ENCODE measurements at places on chromosomes 12 and 14.

DNA sequence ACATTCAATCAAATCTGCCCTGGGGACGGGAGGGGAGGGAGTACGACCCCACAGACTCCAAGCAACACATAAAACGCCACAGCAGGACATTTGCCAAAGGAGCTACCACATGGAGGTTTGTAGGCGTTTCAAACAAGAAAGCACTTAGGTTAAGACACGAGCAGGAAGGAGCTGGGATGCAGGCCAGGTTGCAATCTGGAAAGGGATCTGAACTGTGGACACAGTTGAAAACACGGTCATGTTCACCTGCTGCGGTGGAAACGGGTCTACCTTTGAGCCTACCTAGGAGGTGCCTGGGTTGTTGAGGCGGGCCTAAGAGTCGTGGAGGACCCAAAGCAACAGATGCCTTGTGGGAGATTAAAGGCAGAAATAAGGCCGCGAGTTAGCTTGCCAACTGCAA, 18.4 kb downstream of the PRKAB1 start:
- no peak for DNase-seq

- DNase-seq: no peak
Observed at GRCh38 chr12:74776378-74776777, 238.7 kb downstream of the ATXN7L3B start.

DNA sequence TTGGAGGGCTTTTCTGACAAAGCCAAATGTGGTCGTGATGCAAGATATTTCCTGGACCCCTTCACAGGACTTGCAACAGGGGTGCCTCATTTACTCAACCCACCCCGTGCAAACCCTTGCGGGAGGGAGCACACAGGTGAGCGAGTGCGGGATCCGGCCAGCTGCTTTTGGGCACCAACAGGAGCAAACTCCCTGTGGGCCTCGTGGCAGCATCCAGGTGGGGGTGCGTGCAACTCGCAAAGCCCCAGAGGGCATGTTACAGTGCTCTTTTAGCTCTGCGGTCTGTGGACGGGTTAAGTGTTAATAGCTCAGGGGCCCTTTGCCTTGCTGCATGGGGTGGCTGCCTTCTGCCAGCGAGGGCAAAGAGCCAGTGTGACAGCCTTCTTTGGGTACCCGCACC, 707.6 kb upstream of the MDGA2 start:
- no peak for DNase-seq

DNA sequence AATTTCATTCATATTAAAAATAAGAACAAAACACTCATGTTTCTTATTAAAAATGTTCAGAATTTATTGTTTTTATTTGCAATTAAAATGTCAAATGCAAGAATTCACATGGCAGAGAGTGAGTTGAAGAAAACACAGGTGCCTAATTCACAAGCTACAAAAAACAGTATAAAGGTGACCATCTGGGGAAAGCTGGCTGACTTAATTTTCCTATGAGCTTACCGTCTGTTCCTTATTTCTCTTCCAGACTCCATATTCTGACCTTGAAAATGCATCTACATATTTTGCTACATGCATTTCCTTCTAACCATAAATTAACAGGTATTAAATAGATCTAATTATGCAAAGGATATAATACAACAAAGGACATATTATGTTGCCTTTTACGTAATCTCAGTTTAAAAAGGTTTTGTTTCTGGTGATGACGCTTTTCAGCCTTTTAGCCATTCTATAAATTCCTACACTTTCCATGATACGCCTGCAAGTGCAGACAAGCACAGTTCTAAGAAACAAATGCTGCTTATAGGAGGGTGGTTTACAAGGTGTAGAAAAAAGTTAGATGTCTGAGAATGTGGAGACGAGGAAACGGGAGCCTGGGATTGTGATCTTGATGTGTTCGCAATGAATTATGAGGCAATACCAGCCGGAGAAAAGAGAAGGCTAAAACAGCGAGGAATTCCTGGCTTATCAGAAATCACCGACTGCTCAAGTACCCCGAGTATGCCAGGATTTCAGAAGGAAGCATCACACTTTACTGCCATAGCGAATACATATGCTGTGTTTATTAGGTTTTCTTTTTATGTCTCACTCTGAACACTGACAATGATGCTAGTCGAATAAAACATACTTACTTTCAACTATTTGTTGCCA, 24.6 kb downstream of the LIN7A start:
- no peak for DNase-seq

GRCh38 chr14:62743560-62743959, 301.7 kb downstream of the KCNH5 start:
- DNase-seq: no peak

- no peak for DNase-seq
Observed at GRCh38 chr12:22993609-22994315, 368.8 kb downstream of the ETNK1 start.

- no peak for DNase-seq
Observed at GRCh38 chr14:76715511-76716081, 45.7 kb upstream of the VASH1 start.

- no peak for DNase-seq
Observed at GRCh38 chr14:25400607-25401206, 350.8 kb upstream of the STXBP6 start.

GRCh38 chr12:75507086-75507485, 4.3 kb downstream of the KRR1 start:
- no peak for DNase-seq

GRCh38 chr12:123126294-123127181, 24.4 kb downstream of the PITPNM2 start:
- DNase-seq: no peak

GRCh38 chr14:64510825-64511671, 6.5 kb downstream of the ZBTB1 start:
- DNase-seq: peak; percentile 41

DNA sequence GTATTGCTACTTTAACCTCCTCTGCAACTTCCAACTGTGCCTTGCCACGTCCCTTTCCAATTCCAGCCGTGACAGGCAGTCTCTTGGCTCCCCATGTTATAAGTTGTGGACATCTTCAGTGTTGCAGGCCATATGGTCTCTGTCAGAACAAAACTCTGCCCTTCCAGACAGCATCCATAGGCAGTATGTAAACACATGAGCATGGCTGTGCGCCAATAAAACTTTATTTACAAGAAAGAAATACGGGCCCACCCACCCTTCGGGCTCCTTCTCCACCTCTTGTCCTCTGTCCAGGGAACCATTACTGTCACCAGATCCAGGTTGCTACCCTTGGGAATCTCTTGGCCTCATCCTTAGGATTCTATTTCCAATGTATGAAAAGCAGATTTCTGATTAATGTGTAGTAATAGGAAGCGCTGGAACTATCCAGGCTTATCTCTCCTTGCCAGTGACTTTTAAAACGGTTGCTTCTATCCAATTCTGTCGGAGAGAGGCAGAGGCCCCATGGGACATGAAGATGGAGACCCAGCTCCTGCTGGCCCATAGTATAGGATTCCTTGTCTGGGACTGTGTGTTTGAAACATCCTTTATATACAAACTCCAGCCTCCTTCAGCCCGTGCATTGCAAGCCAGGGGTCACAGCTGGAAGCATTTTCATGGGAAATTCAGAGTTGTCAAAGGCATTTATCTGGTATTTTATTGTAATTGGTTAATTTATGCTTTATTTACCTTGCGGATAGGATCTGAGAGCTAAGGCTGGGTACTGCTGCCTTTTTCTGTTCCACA, 114.4 kb downstream of the ZNF664 start:
- DNase-seq: no peak

GRCh38 chr12:26599096-26599695, 233.8 kb downstream of the ITPR2 start:
- DNase-seq: no peak

DNA sequence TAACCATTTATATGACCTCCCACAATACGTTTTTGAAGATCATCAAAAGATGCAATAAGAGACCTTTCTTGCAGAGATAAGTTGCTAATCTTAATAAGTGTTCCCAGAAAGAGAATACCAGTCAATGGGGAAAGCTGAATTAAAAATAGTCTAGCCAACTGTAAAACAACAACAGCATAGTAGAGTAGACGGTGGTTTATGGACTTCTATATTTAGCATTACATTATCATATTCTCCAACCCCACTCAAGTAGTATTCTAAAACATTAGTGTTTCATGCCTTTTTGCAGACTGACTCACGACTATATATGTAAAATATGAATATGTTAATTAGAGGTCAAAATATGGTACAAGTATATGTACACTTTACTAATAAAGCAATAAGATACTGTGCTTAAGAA, 218.9 kb downstream of the MED13L start:
- DNase-seq: no peak

GRCh38 chr12:106914796-106915634, 40.7 kb upstream of the TMEM263 start:
- no peak for DNase-seq

DNA sequence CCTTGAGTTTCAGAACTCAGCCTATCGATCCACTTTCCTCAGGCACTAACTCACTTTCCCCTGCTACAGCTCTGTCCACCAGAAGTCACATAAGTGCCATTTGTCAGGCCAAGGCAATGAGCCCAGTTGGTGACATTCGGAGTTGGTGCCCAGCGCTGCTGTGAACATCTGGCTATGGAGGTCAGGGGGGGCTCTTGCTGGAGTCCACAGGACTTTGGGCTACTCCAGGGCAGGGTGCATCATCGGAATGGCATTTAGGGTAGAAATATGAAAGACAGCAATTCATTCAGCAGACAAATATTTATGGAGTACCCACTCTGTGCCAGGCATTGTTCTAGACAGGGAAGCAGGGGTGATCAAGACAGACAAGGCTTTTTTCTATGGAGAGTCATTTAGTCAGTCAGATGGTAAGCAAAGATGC, 1.5 kb upstream of the PPP1CC start:
- DNase-seq: no peak

DNA sequence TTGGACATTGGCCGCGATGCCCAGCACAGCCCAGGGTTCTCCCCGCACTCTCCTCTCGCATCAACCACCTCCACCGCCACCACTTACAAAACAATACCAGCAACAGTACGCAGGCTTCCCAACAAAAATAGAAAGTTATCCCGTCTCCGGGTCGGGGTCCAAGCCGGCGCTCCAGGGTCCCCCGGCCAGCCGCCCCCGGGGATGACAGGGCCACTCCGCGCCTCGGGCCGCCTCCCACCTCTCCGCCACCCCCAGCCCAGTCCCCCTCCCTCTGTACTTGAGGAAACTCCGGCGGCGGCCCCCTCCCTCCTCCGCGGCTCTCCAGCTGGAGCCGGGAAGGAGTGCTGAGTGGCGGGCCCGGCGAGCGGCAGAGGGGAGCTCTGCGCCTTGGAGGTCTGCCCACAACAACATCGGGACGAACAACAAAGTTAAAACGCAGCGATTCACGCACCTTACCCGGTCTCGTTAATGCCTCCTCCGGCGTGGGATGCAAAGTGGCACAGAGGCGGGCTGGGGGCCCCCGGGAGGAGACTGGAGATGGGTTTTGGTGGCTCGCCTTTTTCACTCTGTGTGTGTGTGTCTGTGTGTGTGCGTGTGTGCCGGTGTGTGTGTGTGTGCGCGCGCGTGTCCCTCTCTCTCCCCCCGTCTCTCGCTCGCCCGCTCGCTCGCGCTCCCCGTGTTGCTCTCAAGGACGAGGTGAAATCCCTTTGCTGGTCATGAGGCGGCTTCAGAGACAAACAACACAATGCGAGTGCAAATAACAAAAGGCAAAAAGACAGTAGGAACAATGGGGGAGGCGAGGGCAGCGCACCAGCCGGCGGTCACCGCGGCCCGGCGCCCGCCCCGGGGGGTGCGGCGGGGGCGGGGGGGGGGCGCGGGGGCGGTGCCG, 386.8 kb downstream of the BCAT1 start:
- no peak for DNase-seq

DNA sequence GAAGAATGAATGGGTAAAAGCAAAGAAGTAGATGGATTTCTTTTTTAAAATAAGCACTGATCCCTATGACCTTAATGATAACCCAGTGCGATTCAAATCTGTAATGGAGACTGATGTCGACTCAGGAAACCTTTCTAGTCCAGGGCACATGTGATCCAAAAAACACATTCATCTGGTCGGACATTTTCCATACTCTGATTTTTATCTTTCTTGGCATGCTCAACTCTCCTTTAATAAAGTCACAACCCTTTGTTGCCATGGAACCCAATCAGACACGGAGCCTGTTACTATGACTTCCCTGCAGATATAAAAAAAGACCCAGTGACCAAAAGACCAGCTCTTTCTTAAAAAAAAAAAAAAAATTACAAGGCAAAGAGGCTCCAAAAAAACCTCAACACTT, 27.9 kb downstream of the TMCC3 start:
- no peak for DNase-seq

GRCh38 chr12:95463050-95463449, 10.9 kb upstream of the METAP2 start:
- no peak for DNase-seq

- DNase-seq: no peak
Observed at GRCh38 chr14:95833429-95833828, 43.2 kb upstream of the TUNAR start.

- DNase-seq: no peak
Observed at GRCh38 chr12:89098441-89099112, 253.7 kb downstream of the DUSP6 start.

DNA sequence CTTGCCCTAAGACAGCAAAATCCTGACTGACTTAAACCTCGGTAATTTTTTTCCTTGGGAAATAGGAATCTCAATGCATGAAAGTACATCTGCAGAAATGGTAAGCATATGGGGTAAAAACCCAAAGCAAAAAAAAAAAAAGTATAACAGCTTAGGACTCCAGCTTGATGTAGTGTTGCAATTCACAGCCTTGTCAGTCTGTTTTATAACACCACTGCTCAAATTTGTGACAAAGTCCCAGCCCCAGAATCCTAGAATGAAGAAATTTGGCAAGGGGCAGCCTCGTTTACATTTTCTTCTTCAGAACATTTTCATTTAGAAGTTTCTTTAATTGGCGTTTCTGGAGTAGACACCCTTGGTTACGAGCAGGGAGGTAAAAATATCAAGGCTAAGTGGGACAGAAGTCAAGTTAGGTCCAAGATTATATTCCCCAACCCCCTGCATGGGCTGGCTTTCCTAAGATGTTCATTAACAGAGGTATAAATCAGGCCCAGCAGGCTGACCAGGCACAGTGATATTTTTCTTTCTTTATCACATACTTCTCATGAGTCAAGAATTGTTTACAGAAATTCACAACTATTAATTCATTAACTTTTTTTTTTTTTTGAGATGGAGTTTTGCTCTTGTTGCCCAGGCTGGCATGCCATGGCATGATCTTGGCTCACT, 424.0 kb downstream of the RMST start:
- DNase-seq: no peak

DNA sequence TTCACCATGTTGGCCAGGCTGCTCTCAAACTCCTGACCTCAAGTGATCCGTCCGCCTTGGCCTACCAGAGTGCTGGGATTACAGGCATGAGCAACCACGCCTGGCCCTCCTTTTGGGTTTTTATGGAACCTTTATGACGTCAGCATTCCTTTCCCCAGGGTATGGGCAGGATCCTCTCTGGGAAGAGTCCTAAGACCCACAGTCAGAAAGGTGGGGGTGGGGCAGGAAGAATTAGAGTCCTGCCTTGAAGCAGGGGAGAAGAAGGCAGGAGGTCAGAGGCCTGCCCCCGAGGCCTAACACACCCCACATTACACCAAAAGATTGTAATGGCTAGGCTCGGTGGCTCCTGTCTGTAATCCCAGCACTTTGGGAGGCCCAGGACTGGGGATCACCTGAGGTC, 30.8 kb upstream of the CDK17 start:
- no peak for DNase-seq

GRCh38 chr12:110809149-110809548, 37.6 kb upstream of the CCDC63 start:
- no peak for DNase-seq

- DNase-seq: no peak
Observed at GRCh38 chr12:55280991-55281390, 15.4 kb downstream of the OR6C6 start.

Data from stimulated activated CD8-positive, alpha-beta memory T cell treated with anti-CD3 and anti-CD28 coated beads, Interleukin-15, amount 100 ng/mL, for 1 hour (primary cell).